ENCODE measurements at places on chromosomes 5 and 9.

DNA sequence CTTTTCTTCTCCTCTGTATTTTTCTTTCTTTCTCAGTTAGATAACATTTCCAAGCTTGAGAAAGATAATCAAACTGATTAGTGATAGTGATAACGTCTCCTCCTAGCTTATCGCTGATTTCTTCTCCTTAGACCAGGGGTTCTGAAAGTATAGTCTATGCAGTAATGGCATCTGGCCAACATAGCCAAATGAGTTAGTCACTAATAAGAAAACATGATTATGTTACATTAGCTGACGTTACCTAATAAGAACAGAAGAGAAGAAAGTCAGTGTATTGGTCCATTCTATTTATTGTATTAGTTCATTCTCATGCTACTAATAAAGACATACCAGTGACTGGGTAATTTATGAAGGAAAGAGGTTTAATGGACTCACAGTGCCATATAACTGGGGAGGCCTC lies 111.2 kb downstream of the STRBP start:
- H3K36me3 ChIP-seq = no peaks in the 10 kb centered on the region
- H3K27ac ChIP-seq = no peak overlapping the region
- no peak overlapping the region for H3K4me3 ChIP-seq
- no peak for DNase-seq
- no peaks in the 10 kb centered on the region for H3K4me1 ChIP-seq
- no peaks in the 10 kb centered on the region for H3K27me3 ChIP-seq

DNA sequence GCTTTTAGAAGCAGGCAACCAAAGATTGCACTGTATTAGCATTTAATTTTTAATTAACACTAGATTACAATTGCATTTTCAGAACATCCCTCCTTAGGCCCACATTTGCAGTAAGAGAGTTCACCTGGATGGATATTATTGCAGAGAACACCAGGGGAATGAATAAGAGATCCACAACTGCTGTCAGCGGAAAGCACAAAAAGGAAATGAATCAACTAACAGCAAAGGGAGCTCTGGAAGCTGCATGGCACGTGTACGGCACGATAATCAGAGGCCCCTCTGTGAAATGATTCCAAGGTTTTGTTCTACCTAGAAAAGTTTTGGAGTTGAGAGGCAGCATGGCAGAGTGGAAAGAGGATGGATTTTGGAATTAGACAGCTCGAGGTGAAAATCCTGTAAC lies 361.2 kb upstream of the C9orf72 start:
- no peak overlapping the region for H3K4me3 ChIP-seq
- H3K27me3 ChIP-seq = no peaks in the 10 kb centered on the region
- H3K4me1 ChIP-seq = no peaks in the 10 kb centered on the region
- no peak for DNase-seq
- no peaks in the 10 kb centered on the region for H3K36me3 ChIP-seq

DNA sequence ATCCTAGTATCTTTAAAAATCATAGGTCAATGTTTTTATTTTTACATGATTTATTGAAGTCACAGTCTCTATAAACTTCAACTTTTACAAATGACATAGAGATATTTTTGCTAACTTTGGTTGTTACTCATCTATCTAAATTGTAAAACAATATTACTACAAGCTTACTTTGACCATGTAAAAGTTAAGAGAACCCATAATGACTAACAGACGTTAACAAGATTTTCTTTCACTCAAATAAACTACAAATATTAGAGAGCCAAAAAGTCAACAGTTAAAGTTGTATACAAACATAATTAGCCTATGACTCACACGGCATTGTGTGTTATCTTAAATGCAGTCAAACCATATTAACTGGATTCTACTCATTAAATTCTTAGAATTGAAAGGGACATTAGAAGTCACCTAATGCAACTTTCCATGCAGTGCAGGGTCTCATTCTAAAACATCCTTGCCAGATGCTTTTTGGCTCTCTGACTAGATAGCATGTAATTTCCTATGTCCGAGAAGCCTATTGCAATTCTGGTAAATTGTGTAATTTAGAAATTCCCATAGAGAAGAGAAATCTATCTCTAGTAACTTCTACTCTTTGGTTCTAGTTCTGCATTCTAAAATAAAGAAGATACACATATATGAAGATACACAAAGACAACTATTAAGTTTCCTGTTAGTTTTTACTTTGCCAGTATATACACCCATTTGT lies 42.2 kb upstream of the UGT3A2 start:
- no peaks in the 10 kb centered on the region for H3K27me3 ChIP-seq
- peaks cover 39% of the 10 kb centered on the region for H3K36me3 ChIP-seq
- H3K4me1 ChIP-seq = no peaks in the 10 kb centered on the region
- no peak overlapping the region for H3K4me3 ChIP-seq
- H3K27ac ChIP-seq = no peak overlapping the region

GRCh38 chr5:159189310-159189709 lies 20.0 kb downstream of the RNF145 start:
- peaks cover 19% of the 10 kb centered on the region for H3K36me3 ChIP-seq
- no peak overlapping the region for H3K27ac ChIP-seq
- no peak for DNase-seq
- H3K27me3 ChIP-seq = no peaks in the 10 kb centered on the region

GRCh38 chr5:38680094-38680825 lies 123.8 kb upstream of the LIFR start:
- no peaks in the 10 kb centered on the region for H3K36me3 ChIP-seq
- H3K27ac ChIP-seq = no peak overlapping the region
- H3K4me1 ChIP-seq = no peaks in the 10 kb centered on the region
- H3K4me3 ChIP-seq = no peak overlapping the region
- DNase-seq = no peak
- no peaks in the 10 kb centered on the region for H3K27me3 ChIP-seq

GRCh38 chr9:111661150-111661801 lies at the start of gene GNG10:
TSS of gene GNG10 (plus strand) at chr9:111661605. CDS start at chr9:111661635, 30 bp downstream.
- H3K27ac ChIP-seq = peak within 1 kb of the TSS; percentile 81
- H3K27me3 ChIP-seq = no peaks in the 10 kb centered on the region
- H3K4me1 ChIP-seq = peaks cover 15% of the 10 kb centered on the region
- no peaks in the 10 kb centered on the region for H3K36me3 ChIP-seq
- H3K4me3 ChIP-seq = peak within 1 kb of the TSS; percentile 73
